ENCODE measurements at places on chromosomes 7 and 10.

DNA sequence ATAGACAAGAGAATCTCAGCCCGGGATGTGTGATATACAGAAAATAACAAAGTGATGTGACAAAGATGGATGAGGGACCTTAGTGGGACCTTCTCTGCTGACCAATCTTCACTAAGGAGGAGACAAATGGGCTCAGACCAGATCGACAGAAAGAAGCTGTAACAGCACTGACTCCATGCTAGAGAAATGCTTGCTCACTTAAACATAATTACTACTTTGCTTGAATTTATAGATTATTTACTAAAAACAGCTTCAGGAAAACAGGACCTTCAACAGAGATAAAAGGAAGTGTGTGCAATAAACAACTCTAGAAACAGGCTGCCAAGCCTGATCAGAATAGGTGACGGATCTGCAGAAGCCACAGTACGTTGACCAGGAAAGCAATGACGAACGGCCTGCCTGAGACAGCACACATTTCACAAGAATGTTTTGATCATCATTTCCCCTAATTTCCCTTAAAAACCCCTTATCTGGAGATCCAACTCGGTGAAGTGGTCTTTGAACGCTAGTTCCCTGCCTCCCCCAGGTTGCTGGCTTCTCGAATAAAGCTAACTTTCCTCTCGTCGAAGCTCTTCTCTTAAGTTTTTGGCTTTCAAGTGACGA lies 98.4 kb upstream of the STEAP1B start:
- no peak for DNase-seq

- DNase-seq: no peak
Observed at GRCh38 chr7:43956027-43956426, 29.8 kb downstream of the UBE2D4 start.

- no peak for DNase-seq
Observed at GRCh38 chr7:1639071-1639470, 31.0 kb upstream of the ELFN1 start.

DNA sequence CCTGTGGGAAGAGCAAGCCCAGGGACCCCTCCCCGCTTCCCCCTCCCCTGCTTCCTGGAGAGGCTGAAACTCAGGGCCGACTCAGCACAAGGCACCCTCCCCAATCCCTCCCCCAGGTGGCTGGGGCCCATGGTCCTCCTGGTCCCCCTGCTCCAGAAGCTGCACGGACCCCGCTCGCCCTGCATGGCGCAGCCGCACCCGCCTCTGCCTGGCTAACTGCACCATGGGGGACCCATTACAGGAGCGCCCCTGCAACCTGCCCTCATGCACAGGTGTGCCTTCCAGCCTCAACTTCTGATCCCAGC lies 19.7 kb upstream of the ZNF862 start:
- no peak for DNase-seq

DNA sequence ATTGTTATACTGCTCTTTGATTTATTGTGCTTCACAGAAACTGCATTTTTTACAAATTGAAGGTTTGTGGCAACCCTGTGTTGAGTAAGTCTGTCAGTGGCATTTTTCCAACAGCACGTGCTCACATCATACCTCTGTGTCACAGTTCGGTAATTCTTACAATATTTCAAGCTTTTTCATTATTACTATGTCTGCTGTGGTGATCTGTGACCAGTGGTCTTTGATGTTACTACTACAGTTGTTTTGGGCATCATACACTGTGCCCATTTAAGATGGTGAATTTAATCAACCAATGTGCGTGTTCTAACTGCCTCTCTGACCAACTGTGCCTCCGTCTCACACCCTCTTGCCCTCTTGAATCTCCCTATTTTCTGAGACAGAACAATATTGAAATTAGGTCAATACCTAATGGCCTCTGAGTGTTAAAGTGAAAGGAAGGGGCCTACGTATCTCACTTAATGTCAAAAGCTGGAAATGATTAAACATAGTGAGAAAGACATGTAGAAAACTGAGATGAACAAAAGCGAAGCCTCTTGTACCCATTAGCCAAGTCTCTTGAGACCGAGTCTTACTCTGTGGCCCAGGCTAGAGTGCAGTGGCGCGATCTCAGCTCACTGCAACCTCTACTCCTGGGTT lies 20.2 kb upstream of the ASL start:
- DNase-seq: no peak

DNA sequence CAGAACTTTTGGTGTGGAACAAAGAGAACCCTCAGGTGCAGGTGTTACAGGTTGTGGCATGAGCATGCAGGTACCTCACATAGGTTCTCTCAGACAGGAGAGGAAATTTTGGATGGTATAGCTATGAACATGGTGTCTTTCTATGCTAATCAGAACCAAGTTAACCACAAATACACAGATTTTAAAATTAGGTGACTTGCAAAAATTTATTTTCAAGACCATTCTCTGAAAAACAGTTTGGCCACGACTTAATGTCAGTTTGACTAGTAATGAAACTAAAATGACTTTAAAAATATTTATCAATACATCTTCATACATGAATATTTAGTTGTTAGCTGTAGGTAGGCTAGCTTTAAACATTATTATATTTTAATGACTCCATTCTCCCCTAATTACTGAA lies 129.6 kb downstream of the SRI start:
- no peak for DNase-seq
